ENCODE measurements at places on chromosomes 7 and 10. TPM values are rescaled to one million over a fixed set of nuclear protein-coding genes. Genes with fewer than 3 reads are reported as not detected.

Gene STEAP2
- not detected for total RNA-seq

Gene POM121L12
- not detected for total RNA-seq

Gene PTCD1
- total RNA-seq, result 10.7 TPM

Gene NRF1
- 31.7 TPM for total RNA-seq

Gene PNLIPRP2
- total RNA-seq, result not detected

- no peak for DNase-seq
These were observed 34.0 kb downstream of the BRI3 start for GRCh38 chr7:98315318-98315993.

- DNase-seq, result no peak
These were observed 704.4 kb upstream of the CELF2 start for GRCh38 chr10:10313149-10313835.

GRCh38 chr10:72981882-72982529 is 27.4 kb upstream of the PLA2G12B start:
- DNase-seq, result no peak

- DNase-seq, result no peak
These were observed 24.2 kb downstream of the PWWP2B start for GRCh38 chr10:132420981-132421846.

DNA sequence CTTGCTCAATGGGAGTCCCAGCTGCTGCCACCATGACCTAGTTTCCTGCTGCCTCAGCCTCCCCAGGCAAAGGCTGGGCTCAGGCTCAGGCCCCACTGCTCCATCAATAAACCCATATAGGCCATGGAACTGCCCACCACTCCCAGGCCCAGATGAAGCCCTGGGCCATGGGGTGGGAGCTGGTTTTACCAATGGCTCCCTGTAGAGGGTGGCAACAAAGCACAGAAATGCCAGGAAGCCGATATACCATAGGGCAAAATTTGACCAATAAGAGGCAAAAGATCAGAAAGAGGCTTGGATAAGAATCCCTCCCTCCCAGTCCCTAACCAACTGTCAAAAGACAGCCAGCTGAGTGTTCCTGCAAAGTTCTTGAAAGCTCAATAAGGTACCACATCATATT is 101.8 kb upstream of the DOCK1 start:
- no peak for DNase-seq

DNA sequence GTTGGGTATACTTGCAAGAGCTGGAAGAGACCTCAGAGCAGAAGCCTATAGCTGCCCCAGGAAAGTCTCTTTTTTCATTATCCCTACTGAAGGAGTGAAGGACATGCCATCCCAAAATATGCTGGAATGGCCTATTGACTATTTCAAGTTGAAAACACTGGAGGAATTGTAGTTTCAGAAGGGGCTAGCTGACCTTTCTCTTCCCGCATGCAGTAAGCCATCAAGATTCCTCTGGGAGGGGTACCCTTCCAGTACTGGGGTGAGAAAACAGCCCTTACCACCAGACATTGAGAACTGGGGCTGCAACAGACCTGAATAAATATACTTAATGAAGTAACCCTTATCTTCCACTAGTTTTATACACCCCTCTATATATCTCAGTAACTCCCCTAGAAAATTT is 41.7 kb downstream of the CHCHD3 start:
- no peak for DNase-seq

- no peak for DNase-seq
These were observed 103.3 kb downstream of the LHPP start for GRCh38 chr10:124564881-124565280.

- DNase-seq, result no peak
These were observed 19.9 kb upstream of the LMOD2 start for GRCh38 chr7:123635551-123636359.

DNA sequence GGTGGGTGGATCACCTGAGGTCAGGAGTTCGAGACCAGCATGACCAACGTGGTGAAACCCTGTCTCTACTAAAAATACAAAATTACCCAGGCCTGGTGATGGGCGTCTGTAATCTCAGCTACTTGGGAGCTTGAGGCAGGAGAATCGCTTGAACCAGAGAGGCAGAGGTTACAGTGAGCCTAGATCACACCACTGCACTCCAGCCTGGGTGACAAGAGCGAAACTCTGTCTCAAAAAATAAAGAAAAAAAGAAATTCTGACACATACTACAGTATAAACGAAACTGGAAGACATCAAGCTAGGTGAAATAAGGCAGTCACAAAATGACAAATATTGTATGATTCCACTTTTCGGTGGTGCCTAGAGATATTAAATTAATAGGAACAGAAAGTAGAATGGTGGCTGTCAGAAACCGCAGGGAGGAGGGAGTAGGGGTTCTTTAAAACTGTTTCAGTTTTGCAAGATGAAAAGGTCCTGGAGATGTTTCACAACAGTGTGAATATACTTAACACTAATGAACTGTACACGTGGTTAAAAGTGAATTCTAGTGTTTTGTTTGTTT is 23.2 kb downstream of the PILRA start:
- DNase-seq, result peak; percentile 51

- DNase-seq, result no peak
These were observed 1094.0 kb downstream of the KCNMA1 start for GRCh38 chr10:76543655-76544054.

- no peak for DNase-seq
These were observed 14.7 kb downstream of the CFAP58 start for GRCh38 chr10:104368381-104368780.

DNA sequence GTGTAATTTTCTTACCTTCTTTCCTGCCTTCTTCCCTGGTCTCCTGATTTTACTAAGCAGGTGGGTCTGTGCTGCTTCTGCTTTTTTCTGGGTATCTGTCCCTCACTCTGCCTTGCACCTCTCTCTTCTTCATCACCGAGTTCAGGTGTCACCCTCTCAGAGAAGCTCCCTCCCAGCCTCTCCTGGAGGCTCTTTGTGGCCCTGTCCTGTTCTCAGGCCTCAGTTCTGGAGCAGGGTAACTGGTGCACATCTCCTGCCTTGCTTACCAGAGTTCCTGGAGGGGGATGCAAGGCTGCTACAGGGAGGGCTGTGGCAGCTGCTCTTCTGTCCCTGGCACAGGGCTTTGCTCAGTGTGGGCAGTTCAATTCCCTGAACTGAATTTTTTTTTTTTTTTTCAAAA is 66.1 kb downstream of the RBM33 start:
- no peak for DNase-seq

DNA sequence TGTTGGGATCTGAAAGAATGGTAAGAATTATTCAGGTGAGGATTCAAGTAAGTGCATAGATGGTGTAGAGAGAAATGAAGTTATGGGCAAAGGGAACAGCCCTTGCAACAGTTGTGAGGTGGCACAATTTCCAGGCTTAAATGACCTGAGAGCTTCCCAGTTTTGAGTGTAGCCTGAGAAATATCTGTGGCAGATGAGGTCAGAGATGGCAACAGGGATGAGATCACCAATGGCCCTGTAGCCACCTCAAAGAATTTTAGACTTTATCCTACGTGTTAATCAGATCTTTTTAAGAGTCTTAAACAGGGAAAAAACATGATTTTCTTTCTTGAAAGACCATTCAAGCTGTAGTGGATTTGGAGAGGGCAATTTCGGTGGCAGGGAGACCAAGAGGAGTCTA is 1.9 kb upstream of the NRF1 start:
- no peak for DNase-seq
